Glutamatergic neuron (in vitro differentiated cells): ENCODE measurements at places on chromosomes 7 and 10. TPM values are rescaled to one million over a fixed set of nuclear protein-coding genes. Genes with fewer than 3 reads are reported as not detected.

DNA sequence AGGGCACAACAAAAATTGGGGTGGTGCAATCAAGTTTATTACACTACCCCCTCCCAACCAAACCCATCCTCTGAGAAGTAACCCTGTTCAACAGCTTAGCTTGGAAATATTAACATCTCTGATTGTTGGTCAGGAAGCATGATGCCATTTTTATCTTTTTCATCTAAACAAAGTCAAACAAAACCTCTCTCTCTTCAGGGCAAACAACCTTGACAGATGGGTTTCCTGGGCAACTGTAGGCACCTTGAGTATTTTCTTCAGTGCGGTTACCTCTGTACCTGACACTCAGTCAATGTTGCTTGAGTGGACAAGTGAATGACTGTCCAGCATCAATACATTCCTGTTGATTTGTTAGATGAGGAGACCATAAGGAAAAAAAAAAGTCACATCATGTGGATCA is 183.6 kb downstream of the NRP1 start:
- no peak overlapping the region for H3K4me3 ChIP-seq
- peaks cover 20% of the 10 kb centered on the region for H3K4me1 ChIP-seq
- no peak overlapping the region for H3K27ac ChIP-seq
- DNase-seq: no peak
- peaks cover 4% of the 10 kb centered on the region for H3K27me3 ChIP-seq

- H3K4me1 ChIP-seq: no peaks in the 10 kb centered on the region
- H3K27me3 ChIP-seq: no peaks in the 10 kb centered on the region
- no peak overlapping the region for H3K4me3 ChIP-seq
- no peak for DNase-seq
- H3K27ac ChIP-seq: no peak overlapping the region
Measured at GRCh38 chr7:106155027-106155426, 42.9 kb upstream of the SYPL1 start.

DNA sequence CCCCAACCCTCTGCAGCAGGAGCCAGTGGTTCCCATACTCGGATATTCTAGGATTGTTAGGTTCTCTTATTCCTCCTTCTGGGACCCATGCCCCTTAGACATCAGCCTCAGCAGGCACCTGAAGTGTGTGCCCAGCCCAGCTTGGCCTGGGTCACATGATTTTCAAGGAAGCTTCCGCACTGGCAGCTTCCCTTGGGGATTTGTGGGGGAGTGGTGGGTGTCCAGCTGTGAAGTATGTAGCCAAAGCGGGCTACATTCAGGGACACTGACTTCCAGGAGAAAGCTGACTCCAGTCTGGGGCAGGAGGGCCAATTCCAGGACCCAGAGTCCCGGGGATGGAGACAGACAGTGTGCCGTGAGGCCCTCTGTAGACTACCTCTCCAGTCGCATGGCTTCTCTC is 1.3 kb downstream of the LDB1 start:
- H3K27me3 ChIP-seq: peaks cover 33% of the 10 kb centered on the region
- peaks cover 37% of the 10 kb centered on the region for H3K4me1 ChIP-seq
- H3K27ac ChIP-seq: peak overlapping the region; percentile 100
- H3K4me3 ChIP-seq: peak overlapping the region; percentile 92
- H3K36me3 ChIP-seq: no peaks in the 10 kb centered on the region

DNA sequence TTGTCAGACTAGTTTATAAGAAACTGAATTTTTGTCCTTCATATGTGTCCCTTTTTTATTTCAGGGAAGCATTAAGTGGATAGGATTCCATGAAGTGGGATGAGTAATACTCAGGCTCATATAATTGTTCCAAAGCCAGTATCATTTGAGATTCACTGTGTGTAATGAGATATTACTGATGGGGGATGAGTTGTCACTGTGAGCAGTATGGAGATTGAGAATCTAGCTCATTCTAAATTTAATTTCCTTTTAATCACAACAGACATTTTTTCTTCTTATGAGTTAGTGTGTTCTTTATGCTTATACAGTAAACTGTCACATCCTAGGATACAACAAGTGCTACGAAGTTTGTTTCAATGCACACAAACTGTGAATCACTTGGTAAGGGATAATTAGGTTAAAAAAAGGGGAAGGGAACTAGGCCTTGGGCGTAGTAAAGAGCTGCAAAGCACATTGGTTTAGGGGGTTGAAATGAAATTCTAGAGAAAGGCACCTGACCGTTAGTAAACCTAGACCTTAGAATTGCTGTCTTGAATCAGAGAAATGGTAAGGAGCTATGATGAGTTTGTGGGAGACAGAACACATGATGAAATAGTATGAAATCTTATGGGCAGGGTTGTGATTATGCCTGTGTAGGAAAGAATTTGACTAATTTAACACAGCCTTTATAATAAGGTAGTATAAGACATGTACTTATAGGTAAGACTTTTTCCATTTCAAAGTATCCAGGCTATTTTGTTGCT is 153.4 kb downstream of the MLLT10 start:
- H3K4me3 ChIP-seq: no peak overlapping the region
- H3K4me1 ChIP-seq: no peaks in the 10 kb centered on the region
- no peaks in the 10 kb centered on the region for H3K36me3 ChIP-seq

DNA sequence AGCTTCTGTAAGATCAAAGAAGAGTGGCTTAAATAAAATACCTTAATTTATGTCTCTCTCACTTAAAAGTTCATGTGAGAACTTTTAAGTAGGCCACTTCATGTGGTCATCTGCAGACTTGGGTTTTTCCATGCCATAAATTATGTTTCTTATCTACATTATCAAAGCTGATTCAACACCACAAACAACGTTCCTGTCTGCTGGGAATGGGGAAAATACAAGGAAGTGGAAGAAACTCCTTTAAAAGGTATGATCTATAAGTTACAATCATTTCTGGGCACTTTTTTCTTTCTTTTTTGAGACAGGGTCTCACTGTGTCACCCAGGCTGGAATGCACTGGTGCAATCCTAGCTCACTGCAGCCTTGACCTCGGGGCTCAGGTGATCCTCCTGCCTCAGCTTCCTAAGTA is 16.9 kb upstream of the OTUD1 start:
- DNase-seq: no peak
- H3K27me3 ChIP-seq: peaks cover 2% of the 10 kb centered on the region

GRCh38 chr7:3844540-3845151 is 543.6 kb downstream of the SDK1 start:
- peaks cover 13% of the 10 kb centered on the region for H3K27me3 ChIP-seq
- no peak overlapping the region for H3K27ac ChIP-seq
- H3K36me3 ChIP-seq: peaks cover 10% of the 10 kb centered on the region
- H3K4me1 ChIP-seq: peaks cover 28% of the 10 kb centered on the region

- peaks cover 72% of the 10 kb centered on the region for H3K4me1 ChIP-seq
- H3K4me3 ChIP-seq: peak overlapping the region; percentile 74
- H3K27ac ChIP-seq: peak overlapping the region; percentile 95
- no peaks in the 10 kb centered on the region for H3K36me3 ChIP-seq
- peaks cover 11% of the 10 kb centered on the region for H3K27me3 ChIP-seq
Measured at GRCh38 chr10:35416619-35417312, 80.5 kb downstream of the CCNY start.

DNA sequence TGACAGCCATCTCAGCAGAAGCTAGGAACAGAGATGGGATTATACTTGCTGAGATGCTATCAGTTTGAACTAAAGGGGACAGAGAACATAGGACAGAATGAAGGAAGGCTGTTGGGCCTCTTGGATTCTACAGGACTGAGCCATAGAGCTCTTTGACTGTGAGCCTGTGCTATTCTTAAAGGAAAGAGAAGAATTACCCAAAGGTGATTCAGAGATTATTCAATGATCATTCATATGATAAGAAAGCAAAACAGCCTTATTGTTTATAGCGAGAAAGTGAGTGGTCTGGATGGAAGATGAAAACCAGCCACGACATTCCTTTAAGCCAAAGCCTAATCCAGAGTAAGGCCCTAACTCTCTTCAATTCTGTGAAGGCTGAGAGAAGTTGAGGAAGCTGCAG is 69.7 kb upstream of the NEUROD6 start:
- H3K4me1 ChIP-seq: no peaks in the 10 kb centered on the region
- DNase-seq: no peak
- no peaks in the 10 kb centered on the region for H3K36me3 ChIP-seq
- peaks cover 2% of the 10 kb centered on the region for H3K27me3 ChIP-seq
- no peak overlapping the region for H3K4me3 ChIP-seq

- no peaks in the 10 kb centered on the region for H3K4me1 ChIP-seq
- no peaks in the 10 kb centered on the region for H3K36me3 ChIP-seq
- H3K4me3 ChIP-seq: no peak overlapping the region
- no peak overlapping the region for H3K27ac ChIP-seq
- H3K27me3 ChIP-seq: no peaks in the 10 kb centered on the region
Measured at GRCh38 chr10:14687340-14687739, 87.4 kb downstream of the FAM107B start.

- peaks cover 10% of the 10 kb centered on the region for H3K4me1 ChIP-seq
- no peak overlapping the region for H3K4me3 ChIP-seq
- peaks cover 2% of the 10 kb centered on the region for H3K27me3 ChIP-seq
- no peaks in the 10 kb centered on the region for H3K36me3 ChIP-seq
Measured at GRCh38 chr7:17623546-17624185, 316.6 kb downstream of the SNX13 start.

DNA sequence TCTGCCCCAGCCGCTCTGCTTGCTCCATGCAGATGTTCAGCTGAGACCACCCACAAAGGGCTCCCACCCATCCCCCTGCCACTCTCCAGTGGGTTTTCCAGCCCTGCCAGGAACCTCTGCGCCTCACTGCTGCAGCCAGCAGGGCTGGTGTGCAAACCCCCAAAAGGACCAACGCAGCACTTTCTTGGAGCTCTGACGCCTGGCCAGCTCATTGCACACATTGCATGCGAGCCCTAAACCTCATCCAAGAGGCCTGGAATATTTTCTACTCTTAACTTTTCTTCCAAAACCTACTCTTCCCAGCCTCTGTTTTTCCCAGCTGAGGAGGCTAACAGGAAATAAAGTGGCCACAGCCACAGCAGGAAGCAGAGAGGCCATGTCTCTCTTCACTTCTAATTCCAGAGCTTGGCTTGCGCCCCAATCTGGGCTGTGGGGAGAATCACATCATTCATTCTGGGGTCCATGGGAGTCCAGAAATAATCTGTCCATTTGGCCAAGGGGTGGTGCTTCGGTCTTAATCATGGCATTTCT is 4.6 kb upstream of the FAM170B start:
- no peak overlapping the region for H3K27ac ChIP-seq
- H3K36me3 ChIP-seq: no peaks in the 10 kb centered on the region
- H3K27me3 ChIP-seq: no peaks in the 10 kb centered on the region
- no peak overlapping the region for H3K4me3 ChIP-seq

- H3K27me3 ChIP-seq: no peaks in the 10 kb centered on the region
- no peak overlapping the region for H3K27ac ChIP-seq
- no peaks in the 10 kb centered on the region for H3K36me3 ChIP-seq
- no peak overlapping the region for H3K4me3 ChIP-seq
- H3K4me1 ChIP-seq: no peaks in the 10 kb centered on the region
Measured at GRCh38 chr10:24501056-24501711, 222.5 kb downstream of the ARHGAP21 start.

The PRPS1L1 gene
- total RNA-seq: not detected

The GFRA1 gene
- 347 TPM for total RNA-seq

The ASB4 gene
- not detected for total RNA-seq

The GIMAP6 gene
- not detected for total RNA-seq

The WNT2 gene
- total RNA-seq: not detected

The GNB2 gene
- 275 TPM for total RNA-seq

The POLR2J3 gene
- 32.5 TPM for total RNA-seq
